ENCODE measurements at places on chromosomes 2 and 18.

DNA sequence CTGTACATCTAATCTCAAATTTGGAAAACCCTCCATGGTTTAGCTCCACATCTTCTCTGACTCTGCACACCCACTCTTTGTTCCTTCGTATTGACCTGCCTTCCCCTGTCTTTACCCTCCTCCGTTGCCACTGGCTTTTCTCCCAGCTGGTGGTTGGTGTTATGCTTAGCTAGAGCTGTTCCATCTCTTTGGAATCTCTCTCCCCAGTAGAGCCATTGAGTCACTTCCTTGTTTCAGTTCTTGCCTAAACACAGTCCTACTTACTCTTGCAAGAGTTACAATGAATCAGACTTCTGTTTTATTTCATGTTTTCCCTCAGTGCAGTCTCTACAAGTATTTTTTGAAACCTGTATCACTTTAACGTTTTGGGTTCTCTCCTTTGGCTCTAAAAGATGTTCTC lies 263.9 kb downstream of the LTBP1 start:
- ATAC-seq = peak; percentile 80

GRCh38 chr2:128779301-128780095 lies 460.8 kb upstream of the HS6ST1 start:
- ATAC-seq = no peak

DNA sequence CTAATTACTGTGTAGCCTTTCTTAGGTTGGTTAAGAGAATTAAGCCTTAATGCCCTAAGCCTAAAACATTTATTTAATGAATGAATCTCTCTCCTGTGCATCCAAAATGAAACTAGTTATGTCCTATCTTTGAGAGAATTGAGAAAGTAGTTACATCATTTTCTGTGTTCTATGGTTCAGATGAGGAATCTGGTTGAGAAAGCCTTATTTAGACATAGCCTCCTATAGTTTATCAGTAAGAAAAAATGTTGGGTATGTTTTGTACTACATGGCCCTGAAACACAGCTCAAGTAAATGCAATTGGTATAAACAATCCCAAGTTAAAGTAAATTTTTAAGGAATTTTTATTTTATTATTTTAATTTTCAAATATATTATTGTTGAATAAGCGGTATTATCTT lies 25.9 kb upstream of the RAMP1 start:
- no peak for ATAC-seq

DNA sequence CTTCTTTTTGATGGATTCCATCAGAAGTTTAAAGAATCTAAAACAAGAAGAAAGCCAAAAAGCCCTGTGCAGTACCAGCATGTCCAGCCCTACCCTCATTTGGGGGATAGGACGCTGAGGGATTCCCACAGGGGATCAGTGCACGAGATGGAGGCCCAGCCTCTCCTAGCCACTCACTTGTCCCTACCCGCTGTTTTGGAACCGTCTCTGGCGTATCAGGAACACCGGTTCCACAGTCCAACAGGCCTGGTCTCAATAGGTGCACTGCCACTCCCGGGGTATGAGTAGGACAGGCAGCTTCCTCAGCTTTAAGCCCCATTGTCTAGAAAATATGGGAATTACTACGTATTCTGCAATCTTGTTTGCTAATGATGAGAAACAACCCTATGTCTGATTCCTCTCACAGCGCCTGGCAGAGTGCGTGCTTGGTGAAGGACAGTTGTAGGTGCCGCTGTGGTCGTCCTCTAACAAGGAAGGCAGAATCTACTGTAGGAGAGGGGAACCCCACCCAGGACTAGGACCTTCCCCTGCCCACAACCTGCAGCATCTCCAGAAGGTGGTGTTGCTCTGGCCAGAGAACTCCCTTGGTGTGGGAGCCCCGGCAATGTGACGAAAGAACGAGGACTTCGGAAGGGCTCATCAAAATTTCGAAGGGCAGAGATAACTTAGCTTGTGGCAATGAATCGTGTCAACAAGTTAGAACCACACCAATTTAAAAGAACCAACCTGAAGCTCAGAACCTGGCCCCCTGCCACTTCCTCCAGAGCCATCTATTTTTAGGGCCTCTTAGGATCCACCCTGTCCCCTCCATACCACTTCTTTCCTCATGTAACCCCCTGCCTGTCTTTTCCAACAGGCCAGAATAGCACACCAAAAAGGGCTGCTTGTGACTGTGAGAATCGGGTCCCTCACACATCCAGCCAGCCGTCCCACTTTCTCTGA lies 71.7 kb downstream of the POLR1A start:
- ATAC-seq = no peak

GRCh38 chr18:6714010-6714409 lies 15.5 kb upstream of the ARHGAP28 start:
- no peak for ATAC-seq

- ATAC-seq = peak; percentile 7
These were observed 1.1 kb upstream of the APCDD1 start for GRCh38 chr18:10453261-10453805.

DNA sequence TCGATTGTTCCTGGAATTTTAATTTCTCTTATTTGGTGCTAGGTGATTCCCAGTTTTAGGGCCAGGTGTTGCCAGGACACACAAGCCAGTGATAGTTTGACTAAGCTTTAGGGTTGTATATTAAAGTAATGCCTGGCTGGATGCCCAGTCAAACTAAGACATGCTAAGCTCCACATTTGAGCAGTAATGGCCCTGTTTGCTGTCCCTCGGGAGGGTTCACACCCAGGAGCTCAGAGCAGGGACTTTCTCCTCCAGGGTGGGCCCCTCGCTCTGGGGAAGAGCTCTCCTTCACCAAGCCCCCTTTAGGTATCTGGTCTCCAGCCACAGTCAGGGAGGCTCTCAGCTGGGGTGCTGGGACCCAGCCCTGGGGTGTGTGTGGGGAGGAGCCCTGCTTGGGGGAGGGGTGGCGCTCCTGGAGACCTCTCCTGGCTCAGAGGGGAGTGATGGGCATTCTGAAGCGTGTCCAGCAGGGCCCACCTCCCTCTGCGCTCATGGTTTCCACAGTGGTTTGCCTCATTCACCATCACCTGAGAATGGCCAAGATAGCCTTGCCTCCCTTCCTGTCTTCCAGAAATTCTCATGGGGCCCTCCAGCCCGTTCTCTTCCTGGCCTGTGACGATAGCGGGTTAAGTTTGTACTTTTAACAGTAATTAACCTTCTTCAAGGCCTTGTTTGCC lies 31.7 kb downstream of the INPP4A start:
- ATAC-seq = no peak

GRCh38 chr2:163748420-163748819 lies 12.6 kb upstream of the FIGN start:
- no peak for ATAC-seq

DNA sequence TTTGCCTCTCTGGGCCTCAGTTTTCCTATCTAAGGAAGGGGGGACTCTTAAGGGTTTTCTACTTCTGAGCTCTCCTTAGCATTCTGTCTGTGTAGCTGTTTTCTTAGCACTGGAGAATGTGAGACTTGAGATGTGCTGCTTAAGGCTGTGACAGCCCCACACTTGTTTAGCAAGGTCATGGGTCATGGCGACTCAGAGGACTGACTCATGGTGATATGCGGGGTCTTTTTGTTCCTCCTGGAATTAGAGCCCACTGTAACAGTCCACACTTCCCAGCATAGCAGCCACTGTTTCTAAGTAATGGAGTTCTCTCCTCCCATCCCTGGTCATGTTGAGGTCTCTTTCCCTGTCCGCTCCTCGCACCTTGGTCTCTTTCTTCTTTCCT lies 4.1 kb upstream of the LPIN1 start:
- no peak for ATAC-seq

DNA sequence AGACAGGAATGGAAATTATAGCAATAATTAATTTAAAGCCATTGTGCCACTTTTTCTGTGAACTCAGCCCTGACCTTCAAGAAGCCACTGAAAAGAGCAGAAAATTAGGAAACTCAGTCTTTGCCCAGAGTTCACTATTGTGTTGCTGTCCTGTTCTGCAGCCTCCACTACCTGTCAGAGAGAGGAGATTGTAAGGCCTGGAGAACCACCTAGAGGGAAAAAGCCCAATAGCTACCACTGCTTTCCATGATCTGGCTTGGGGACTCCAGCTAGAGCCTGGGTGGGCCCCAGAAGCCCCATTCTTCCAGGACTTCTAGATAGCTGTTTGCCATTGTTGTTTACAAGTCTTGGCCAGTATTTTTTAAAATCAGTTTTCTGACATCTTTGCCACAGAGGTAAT lies 176.1 kb upstream of the KLF7 start:
- ATAC-seq = no peak

DNA sequence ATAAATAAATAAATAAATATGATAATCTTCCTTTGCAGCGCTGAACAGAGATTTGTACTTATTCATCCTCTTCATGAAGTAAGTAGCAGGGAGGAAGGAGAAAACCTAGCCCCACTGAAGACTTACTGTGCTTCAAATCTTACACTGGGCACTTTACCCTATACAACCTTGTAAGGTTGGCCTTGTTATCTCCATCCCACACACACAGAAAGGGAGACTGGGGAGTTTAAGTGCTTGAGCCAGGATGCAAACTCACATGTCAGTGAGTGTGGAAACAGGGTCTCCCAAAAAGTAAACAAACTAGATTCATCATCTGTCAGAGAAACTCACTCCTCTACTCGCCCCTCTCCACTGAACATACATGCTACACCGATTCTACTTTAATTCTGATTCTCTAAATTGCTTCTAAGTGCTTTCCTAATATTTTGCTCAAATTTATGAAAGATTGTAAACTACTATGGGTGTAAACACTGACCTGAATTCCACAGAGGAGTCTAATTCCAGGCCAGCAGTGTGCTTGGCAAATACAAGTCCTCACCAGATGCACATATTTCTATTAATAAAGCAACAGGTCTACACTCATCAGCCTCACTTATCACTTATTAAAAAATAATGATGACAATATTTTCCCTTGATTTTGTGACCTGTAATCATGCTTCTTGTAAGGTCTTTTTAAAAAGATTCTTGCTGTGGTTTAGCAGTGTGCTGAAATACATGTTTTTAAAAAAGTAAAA lies 155.5 kb downstream of the TCF4 start:
- ATAC-seq = no peak

DNA sequence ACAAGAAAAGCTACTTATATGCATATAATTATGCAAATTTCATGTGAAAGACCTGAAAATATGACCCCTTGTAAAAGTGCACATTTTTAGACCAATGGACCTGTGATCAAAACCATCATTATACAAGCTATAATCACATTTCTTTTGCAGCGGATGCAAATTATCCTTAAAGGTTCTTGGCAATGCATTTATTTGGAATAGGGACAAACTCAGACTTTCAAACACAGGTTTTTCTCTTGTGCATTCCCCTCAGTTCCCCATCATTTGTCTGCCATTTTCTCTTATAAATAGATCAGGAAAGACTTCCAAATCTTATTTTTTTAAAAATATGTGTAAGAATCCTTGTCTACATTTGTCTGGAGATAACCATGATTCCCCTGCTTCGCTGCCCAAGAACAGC lies 954.2 kb upstream of the NRXN1 start:
- no peak for ATAC-seq

DNA sequence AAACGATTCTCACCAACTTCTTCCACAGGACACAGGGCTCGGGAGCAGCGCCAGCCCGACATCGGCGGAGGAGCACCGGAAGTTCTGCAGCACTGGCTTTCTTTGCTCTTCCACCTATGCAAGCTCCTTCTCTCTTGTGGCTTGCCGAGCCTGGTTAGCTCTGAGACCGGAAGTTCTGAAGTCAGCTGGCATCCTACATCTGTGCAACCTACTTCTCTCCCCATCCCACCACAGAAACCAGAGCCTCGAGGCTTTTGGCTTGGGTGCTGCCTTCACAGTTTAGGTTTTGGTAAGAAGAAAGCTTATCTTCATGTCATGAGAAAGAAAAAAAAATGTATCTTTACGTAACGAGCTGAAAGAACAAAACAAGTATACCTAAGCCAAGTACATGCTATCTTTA lies 111.7 kb downstream of the ANKRD44 start:
- ATAC-seq = peak; percentile 34

- ATAC-seq = no peak
These were observed 684.0 kb upstream of the ZEB2 start for GRCh38 chr2:145203891-145204290.

DNA sequence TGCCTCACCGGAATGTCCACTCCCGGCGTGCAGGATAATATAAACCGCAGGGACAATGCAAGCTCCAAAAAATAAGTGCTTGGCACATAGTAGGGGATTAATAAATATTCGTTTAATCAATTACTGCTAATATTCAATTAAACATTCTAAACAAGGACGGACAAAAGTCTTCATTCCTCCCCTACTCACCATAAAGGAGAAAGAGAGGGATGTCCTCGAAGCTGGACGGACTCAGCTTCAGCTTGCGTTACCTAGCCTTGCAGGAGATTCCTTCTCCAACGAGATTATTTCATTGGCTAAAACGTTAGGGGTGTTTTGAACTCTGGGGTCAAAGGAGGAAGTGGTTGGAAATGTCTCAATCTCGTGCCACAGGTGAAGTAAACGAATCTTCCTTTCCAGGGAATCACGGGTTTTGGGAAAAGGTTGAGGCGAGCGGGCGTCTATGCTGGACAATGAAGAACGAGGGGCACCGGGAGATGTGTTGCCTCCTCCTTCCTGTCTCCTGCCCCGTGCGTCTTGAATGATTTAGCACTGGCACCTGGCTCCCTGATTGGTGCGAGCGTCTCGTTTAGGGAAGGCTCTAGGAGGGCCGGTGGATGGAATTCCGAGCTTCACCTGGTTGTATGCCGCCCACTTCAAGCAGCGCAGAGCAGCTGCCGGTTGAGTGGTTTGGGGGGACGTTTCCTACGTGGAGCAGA lies 2.0 kb upstream of the GAD1 start:
- no peak for ATAC-seq

- ATAC-seq = no peak
These were observed 71.4 kb downstream of the TWIST2 start for GRCh38 chr2:238919307-238919706.

All from gastroesophageal sphincter (tissue), 4 donors.